ENCODE measurements at places on chromosomes 3 and 15.
A peak's percentile ranks its signal among the peaks of the same experiment; 100 is the strongest.

- DNase-seq = no peak
These were observed 81.4 kb downstream of the NCEH1 start for GRCh38 chr3:172629470-172629869.

- DNase-seq = no peak
These were observed 197.3 kb upstream of the ST8SIA2 start for GRCh38 chr15:92196342-92196741.

DNA sequence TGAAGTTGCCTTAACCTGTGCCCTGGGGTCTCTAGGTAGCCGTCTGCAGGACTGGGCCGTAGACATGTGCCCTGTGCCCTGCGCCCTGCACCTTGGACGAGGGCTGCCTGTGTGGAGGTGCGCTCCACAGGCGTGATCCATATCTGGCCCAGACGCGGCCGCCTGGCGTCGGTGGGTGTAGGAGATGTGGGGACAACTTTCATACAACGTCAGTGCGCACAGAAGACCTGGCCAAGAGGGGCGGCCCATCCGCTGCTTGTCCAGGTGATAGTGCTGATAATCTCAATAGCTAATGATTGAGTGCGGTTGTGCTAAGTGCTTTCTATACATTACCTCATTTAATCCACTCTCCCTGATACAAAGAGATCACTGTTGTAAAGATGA lies 665 bp upstream of the RASGRP1 start:
- no peak for DNase-seq

- peak; percentile 83 for DNase-seq
These were observed 2.5 kb downstream of the ANP32A start for GRCh38 chr15:68818066-68818768.

GRCh38 chr3:174295306-174296092 lies 563.6 kb upstream of the NAALADL2 start:
- DNase-seq = no peak

- no peak for DNase-seq
These were observed 74.7 kb upstream of the ACKR4 start for GRCh38 chr3:132522353-132522752.

Measured in hematopoietic multipotent progenitor cell (in vitro differentiated cells).